Stimulated activated CD4-positive, alpha-beta T cell treated with anti-CD3 and anti-CD28 coated beads, Interleukin-1b, Interleukin-23, amount 100 ng/mL, for 1 hour (primary cell): ENCODE measurements at places on chromosomes 7 and 10.

DNA sequence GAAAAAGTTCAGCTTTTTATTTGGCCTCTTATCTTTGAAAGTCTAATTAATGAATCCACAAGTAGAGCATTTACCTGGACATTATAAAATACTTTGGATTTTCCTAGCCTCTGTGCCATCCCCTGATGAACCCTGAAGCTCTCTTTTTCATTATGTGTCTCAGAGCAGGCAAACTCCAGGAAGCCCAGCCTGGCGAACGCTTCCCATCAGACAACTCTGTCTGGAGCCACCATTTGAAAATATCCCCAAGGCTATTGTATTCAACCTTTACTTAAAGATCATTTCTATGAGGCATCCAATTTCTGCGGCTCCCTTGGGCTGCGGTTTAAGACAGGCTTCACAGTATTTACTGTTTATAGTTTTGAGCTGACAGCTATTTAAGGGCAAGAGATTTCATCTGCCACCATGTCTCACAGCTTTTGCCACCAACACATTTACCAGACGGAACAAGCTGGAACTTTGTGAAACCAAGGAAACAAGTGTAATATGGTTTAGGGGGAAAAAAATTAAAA lies 257.2 kb upstream of the GLI3 start:
- DNase-seq, result no peak

- DNase-seq, result peak; percentile 37
Observed at GRCh38 chr7:102431617-102432298, 1.6 kb upstream of the ORAI2 start.

- DNase-seq, result no peak
Observed at GRCh38 chr10:5343979-5344378, 20.8 kb upstream of the UCN3 start.

DNA sequence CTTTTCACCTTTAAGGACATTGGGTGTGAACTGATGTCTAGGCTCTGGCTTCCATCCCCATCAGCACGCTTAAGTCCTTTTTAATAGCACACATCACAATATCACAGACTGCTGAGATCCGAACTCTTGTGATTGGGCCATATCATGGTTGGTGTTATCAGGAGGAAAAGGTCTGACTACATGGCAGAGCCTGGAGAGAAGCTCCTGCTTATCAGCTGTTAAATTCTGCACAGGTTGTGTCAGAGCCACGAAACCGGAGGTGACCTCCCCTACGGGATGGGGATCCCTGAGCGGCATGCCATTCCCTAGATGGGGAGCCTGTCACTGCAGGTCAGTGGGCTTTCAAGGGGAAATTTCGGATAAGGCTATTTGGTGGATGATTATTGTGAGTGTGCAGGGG lies 182.4 kb downstream of the INHBA start:
- no peak for DNase-seq

DNA sequence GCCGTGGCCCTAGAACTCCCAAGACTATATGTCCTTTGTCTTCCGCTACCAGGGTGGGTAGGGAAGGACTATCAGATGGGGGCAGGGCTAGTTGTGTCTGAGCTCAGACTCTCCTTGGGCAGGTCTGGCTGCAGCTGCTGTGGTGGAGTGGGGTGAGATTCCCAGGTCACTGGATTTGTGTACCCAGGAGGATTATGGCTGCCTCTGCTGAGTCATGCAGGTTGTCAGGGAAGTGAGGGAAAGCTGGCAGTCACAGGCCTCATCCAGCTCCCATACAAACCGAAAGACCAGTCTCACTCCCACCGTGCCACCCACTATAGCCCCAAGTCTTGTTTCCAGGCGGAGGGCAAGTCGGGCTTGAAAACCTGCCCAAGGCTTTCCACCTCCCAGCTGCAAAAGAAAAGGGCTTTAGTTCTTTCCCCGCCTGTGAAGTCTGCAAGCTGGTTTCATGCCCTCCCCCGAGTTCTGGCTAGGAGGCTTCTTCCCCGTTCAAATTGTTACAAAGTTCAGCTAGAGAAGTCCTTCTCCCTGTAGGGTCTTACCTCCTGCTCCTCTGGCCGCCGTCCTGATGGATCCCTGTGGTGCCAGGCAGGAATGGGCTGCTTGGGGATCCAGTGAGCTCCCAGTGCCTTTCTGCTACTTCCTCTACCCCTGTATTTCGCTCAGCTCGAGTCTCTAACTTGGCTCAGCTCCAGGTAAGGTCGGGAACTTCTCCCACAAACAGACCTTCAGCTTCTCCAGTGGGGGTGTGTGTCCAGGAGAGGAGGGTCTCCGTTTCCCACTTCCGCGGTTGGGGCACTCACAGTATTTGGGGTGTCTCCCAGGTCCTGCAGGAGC lies 106.8 kb upstream of the FGL2 start:
- no peak for DNase-seq

DNA sequence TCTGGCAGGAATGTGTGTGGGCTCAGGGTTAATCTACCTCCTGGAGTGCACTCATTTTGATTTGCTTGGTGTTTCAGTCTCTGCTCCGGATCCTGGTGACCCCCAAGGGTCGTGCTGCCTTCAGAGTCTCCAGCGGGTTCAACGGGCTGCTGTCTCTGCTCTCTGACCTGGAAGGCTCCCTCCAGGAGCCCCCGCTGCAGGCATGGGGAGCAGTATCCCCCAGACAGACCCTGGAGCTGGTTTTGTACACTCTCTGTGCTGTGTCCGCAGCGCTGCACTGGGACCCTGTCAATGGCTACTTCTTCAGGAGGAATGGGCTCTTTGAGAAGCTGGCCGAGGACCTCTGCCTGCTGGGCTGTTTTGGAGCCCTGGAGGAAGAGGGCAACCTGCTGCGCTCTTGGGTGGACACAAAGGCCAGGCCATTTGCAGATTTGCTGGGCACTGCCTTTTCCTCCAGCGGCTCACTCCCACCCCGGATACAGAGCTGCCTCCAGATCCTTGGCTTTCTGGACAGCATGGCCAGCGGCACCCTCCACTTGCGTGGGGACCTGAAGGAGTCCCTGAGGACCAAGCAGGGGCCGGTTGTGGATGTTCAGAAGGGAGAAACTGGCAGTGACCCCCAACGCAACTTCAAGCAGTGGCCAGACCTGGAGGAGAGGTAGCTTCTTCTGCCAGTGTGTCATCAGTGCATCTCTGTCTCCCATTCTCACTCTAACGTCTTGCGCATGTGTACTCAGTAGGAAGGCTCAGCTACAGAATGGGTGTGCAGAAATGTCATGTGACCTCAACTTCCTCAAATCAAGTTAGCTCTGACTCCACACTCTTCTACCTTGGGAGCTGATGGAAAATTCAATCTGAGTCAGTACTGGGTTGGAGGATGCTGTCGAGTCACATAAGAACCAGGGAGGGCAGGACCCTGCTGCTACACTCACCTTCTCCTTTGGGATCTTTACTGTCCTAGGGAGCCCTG lies 58.5 kb downstream of the WDFY4 start:
- no peak for DNase-seq

DNA sequence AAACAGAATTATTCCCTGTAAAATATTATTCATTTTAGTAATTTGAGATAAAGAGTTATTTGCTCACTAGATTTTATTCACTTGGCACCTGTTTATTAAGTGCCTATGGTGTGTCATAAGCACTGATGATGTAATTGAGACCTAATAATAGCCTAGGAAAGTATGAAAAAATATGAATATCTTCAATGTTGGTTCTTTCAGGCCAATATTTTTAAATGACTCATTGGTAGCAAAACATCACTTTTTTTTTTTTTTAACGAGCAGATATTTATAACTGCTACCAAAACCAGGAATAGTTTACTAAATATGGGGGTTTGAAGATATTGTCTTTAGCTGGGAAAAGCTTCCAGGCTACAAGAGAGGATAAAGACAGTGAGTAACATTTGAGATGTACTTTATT lies 228.0 kb downstream of the PRKG1 start:
- no peak for DNase-seq

DNA sequence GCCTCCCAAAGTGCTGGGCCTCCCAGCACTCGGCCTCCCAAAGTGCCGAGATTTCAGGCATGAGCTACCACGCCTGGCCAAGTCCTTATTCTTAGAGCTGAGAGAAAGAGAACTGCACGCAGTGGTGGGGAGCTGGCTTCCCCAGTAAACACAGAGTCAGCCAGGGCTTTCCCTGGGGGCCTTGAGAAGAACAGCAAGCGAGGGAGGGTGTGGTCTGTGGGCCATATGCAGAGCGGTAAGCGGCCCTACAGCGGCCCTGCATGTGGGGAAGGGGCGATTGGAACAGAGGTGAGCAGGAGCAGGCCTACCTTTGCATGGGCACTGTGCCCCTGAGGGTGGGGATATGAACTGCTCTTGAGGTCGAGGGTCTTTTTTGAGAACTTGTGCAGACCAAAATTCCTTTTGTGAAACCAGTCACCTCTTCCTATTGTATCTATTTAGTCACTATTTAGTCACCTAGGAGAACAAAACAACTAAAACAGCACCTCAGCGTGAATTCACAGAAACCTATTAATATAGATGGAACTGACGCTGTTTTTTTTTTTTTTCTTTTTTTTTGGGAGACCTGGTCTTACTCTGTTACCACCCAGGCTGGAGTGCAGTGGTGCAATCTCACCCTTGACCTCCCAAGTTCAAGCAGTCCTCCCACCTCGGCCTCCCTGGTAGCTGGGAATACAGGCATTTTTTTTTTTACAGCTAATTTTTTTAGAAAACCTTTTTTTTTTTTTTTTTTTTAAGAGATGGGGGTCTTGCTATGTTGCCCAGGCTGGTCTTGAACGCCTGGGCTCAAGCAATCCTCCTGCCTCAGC lies 36.9 kb upstream of the SH2D4B start:
- DNase-seq, result peak; percentile 27

GRCh38 chr10:34739915-34740314 lies 75.2 kb downstream of the PARD3 start:
- no peak for DNase-seq

- DNase-seq, result no peak
Observed at GRCh38 chr10:4357911-4358310, 468.1 kb upstream of the AKR1E2 start.

DNA sequence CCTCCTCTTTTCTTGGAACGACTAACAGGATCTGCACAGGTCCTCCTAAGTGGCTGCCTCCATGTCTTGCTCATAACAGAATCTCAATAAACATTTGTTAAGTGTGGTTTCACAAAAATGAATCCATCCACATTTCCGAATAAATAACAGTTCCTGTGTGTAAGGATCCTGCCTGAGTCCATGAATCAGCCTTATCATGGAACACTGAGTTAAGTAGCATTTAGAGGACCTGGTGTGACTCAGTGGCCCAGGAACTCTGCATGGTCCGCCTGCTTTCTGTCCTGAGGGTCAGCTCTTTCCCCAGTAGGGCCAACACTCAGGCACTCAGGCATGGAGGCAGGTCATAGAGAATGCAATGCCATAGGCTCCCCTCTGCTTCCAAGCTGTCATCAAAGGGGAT lies 15.8 kb upstream of the C10orf90 start:
- no peak for DNase-seq

DNA sequence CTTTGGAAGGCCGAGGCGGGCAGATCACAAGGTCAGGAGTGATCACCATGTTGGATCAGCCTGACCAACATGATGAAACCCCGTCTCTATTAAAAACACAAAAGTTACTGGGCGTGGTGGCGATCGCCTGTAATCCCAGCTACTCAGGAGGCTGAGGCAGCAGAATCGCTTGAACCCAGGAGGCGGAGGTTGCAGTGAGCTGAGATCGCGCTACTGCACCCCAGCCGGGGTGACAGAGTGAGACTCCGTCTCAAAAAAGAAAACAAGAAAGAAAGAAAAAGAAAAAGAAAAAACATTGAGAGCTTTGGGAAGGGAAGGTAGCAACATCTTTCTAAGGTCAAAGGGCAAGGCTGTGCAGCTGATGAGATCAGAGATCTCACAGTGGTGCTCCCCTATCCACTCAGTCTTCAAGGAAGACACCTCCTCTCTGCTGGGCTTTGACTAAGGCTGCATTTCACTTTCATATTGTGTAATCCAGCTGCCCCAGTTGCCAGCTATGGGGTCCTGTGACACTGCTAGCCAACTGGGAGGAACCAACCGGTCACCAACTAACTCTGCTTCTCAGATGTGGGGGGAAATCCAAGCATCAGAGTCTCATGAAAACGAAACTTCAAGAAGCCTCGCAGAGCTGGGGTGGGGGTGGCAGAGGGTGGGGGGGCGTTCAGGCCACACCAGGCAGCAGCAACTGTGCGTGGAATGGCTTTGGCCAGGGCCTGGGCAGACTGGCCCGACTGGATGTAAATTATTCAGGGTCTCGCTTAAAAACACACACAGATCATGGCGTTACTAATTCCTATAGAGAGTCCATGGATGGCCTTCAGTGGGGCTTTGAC lies 1.5 kb downstream of the IL15RA start:
- DNase-seq, result peak; percentile 15

DNA sequence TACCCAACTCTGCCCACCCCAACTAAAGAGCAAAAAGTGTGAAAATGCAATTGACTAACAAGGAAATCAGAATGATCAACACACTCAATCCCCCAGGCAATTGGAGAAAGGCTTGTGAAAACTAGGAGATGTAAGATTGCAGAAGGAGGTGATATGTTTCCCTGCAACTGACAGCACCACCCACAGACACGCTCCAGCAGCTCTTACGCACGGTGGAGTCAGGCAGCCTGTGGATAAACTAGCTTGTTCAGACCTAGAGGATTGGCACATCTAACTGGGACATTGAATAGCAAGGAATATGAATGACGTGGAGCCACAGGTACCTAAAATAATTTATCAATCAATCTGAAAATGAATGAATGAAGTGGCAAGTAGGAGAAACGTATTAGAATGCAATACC lies 125.7 kb upstream of the MYO3A start:
- DNase-seq, result no peak

DNA sequence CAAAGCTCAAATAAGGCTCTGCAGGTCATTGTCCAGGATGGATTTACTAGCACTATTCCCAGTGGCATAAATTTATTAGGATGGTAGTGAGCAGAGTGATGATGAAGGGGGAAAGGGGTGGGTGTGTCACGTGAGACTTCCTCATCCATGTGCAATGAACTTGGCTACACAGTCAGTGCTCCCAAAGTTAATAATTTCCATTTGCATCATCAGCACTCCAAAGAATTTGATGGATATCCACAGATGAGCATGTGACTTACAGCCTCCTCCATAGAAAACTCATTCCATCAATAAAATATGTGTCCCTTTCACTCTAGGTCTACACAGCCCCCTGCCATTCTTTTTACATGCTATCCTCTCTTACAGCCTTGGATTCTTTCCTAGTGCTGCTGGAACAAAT lies 142.6 kb upstream of the PLPP4 start:
- DNase-seq, result no peak

GRCh38 chr7:135801045-135801693 lies 52.6 kb upstream of the FAM180A start:
- no peak for DNase-seq

GRCh38 chr10:21084700-21085099 lies 187.6 kb upstream of the NEBL start:
- no peak for DNase-seq
